AG04450 (cell line): ENCODE measurements at places on chromosomes 7 and 10.
A peak's percentile ranks its signal among the peaks of the same experiment; 100 is the strongest.

DNA sequence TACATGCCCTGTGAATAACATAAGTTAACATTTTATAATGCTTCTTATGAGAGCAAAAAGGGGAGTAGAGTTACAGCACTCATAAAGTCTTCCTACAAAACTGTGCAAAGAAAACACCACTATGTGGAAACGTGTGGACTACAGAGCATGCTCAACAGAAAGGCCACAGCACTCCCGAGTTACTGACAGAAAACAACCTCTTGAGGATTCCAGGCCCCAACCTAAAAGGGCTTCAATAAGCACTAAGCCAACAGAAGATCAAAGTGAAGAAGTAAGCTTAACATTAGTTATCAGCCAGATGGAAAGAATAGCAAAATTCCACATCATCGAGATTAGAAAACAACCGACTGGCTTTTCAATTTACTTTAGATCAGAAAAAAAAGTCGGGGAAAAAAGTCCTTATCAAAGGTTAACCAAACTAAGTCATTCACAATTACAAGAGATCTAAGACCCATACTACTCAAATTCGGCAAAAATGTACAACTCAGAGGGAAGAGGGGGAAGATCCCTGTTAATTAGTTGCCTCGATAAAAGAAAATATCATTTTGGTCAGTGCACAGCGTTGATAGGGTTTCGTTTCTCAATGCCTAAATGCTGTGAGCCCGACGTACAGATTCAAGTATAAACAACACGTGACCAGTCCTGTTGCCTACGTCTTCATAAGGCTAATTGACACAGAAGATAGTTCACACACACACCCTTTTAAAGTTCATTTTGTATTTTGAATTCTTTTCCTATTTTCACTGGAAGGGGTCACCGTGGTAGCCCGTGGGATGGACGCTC is 1.4 kb downstream of the KBTBD2 start:
- DNase-seq = no peak

DNA sequence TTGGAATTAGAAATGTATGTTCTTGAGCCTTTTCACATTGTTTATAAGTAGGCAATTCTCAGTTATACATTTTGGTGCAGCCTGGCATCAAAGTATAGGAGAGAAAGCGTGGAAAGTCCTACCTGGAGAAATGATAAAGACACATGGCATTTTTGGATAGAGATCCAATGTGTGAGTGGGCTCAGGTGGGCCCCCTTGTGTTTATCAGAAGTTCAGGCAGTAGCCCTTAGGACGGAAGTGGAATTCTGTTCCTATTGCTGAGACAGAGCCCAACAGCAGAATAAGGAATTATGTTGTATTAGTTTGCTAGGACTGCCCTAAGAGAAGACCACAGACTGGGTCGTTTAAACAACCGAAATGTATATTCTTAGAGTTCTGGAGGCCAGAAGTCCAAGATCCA is 85.2 kb upstream of the AMPH start:
- DNase-seq = no peak

DNA sequence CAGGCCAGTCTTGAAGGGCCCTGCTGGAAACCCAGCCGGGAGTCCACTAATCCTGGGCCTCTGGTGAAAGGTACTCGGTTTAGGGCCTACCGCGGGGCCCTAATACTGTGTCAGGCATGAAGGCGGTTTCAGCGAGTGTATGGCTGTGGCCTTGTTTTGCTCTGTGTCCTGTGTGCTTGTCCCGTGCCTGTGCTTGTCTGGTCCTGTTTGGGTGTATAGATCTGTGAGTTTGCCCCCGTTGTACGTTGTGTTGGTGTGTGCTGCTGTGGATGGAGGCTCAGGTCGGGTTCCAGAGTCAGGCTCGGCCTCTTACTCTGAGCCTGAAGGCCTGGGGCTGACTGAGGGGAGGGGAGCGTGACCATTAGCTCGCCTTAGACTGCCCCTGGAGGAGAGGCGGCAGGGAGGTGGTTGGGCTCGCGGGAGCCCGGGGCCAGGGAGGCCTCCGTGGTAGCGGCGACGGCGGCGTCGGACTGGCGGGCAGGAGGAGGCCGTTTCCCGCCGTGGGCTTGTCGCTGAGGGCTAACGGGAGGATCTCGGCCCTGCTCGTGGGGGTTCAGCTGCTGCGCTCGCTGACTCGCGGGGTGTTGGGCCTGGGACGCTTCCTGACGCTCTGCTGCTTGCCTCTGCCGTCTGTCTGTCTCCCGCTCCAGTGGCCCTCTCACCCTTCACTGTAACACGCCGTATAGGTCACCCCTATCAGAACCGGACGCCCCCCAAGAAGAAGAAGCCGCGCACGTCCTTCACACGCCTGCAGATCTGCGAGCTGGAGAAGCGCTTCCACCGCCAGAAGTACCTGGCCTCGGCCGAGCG is 2.6 kb downstream of the TLX1 start:
- DNase-seq = no peak

DNA sequence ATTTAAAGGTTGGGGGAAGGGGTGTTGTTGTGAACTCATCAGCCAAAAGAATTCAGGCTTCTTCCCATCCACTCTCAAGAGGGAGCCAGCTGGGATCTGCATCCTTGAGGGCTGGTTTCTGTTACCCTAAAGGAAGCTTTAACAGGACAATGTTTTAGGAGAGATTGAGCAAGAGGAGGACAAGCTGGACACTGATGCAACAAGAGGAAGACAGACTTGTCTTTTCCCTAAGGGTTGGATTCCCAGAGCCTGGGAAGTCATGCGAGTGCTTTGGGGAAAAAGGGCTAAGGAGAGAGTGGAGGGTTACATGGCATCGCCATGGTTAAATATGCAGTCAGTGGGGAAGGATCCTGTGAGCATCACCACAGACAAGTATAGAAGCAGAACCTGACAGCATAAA is 47.6 kb upstream of the PDE1C start:
- no peak for DNase-seq

GRCh38 chr7:41773756-41774155 is 70.9 kb upstream of the INHBA start:
- no peak for DNase-seq

DNA sequence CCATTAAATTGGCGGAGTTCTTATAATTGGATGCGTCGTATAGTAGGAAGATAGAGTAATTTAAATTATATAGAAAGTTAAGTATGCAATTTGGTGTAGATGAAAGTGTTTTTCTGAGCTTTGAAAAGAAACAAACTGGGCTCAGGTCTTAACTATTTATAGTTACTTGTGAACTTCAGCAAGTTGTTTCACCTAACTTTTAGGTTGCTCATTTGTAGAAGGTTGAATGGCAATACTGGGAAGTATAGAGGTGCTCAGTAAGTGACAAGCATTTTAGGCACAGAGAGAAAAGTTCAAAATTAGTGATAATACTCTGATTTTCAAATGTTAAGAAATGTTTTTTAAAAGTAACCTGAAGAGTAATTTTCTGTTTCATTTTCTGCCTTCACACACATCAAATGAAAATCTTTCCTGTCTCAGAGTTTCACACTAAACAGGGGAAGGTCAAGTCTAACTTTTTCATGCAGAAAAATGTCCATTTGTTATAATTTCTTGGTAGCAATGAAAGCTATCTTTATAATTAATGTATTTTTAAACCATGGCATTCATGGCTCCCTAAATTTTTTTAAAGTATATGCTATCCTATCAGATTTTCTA is 146.5 kb downstream of the PHF14 start:
- DNase-seq = no peak

DNA sequence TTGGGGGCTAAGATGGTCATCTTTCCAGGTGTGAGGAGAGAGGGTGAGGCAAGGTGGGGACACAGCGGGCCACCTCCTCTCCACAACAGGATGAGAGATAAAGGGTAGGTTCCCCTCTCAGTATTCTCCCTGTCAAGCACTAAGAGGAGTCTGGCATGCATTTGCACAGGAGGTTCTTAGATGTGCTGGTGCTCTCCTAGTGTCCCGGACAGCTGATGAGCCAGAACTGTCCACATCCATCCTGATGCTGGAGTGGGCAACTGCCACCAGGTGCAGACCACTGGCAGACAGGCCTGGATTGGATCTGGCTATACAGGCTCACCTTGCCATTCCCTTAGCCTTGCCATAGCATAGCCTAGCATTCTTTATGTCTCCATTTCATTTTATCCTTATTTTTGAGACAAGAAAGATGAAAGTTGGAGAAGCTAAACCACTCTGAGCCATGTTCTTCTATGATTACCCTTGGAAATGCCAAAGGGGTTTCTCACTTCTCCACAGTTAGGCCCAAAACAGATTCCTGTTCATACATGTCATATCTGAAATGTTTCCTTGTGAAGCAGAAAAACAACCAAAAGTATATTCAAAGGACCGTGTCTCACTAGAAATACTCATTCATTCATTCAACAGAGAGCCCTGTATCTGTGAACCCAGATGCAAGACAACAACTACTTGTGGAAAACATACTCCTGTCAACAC is 48.8 kb upstream of the ANTXRL start:
- no peak for DNase-seq

DNA sequence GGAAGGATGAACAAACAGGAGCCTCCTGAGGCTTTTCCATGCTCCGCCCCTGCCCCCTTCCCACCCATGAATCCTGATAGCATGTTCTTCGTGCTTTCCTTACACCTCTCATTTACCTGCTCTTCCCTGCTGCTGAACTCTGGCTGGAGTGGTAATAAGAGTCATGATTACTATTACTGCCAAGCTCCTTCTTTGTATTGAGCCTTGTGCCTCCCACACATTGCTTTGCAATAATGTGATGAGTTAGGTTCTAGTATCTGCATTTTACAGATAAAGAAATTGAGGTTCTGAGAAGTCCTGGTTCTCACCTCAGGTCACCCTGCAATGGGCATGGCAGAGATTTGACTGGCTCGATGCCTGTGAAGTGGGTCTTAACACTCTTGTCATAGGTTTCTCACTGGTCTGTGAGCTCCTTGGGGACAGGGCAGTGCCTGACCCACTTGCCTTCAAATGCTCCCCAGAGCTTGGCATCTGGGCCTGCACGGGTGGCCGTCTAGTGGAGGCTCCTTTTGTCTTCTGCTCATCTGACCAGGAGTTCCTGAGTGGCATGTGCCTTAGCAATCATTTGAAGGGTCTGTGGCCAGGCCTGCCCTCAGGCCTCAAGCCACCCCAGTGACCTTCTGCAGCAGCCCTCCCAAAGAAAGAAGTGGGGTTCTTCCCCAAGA is 309.2 kb upstream of the ZMIZ1 start:
- DNase-seq = no peak

DNA sequence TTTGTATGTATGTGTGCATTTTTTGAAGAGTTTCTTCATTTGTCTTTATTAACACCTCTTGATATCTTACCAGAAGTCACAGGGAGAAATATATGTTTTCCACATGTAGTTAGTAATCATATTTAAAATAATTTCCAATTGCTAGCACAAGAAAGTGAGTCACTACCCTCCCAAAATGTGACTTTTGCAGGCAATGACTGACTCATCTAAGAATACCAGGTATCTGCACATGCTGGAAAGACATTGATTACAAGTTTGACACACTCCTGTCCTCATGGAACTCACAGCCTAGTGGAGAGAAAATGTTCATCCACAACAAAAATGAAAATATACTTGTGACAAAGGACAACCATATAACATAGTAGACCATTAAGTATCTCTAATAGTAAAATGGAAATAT is 82.9 kb downstream of the SEMA3D start:
- no peak for DNase-seq

- DNase-seq = no peak
These were observed 3.4 kb downstream of the CRPPA start for GRCh38 chr7:16417906-16418305.

DNA sequence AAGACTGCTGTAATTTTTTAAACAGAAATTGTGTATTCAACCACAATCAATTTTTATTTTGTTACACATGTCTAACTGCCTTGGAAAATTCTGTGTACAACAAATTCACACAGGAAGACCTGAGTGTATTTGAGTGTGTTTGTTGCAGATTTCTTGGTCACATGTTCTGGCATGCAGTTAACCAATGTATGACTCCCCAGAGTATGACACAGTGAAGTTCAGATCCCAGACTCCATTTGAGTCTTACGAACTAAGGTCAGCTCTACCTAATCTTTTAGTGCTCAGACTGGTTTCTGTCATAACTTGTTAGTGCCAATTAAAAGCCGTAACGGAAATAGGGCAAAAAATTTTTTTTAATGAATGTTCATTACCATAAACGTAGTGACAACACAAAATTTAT is 5.8 kb downstream of the GNAI1 start:
- no peak for DNase-seq

- DNase-seq = no peak
These were observed 54.0 kb downstream of the MALSU1 start for GRCh38 chr7:23353172-23353571.

GRCh38 chr10:97849687-97850402 is at the start of gene GOLGA7B:
GOLGA7B (plus strand) TSS chr10:97849843; CDS start chr10:97850304, 461 bp downstream.
- no peak for DNase-seq

- DNase-seq = peak; percentile 15
These were observed 97.9 kb downstream of the WDR11 start for GRCh38 chr10:120948889-120949608.

- no peak for DNase-seq
These were observed 164.8 kb downstream of the DNAJB6 start for GRCh38 chr7:157501581-157501980.

- no peak for DNase-seq
These were observed 5.1 kb upstream of the PIP4K2A start for GRCh38 chr10:22719406-22720042.

DNA sequence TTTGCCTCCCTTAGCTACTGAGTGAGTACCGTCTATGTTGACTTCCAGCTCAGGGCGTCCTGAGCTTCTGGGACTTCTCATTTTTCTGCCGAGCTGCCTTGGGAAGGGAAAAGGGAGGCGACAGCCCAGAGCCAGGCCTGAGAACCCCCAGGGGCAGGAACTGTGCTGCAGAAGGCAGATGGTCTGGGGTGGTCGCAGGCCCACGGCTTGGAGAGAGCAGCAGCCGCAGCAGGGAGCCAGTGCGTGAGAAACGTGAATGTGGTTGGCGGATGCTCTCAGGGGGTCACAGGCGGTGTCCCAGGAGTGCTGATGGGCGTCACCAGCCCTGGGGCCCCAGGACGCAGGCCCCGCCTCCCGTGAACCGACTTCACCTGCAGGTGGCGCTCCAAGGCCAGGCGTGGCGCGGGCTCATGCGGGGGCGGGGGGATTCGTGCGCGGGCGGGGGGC is 9.2 kb upstream of the PWWP2B start:
- no peak for DNase-seq

DNA sequence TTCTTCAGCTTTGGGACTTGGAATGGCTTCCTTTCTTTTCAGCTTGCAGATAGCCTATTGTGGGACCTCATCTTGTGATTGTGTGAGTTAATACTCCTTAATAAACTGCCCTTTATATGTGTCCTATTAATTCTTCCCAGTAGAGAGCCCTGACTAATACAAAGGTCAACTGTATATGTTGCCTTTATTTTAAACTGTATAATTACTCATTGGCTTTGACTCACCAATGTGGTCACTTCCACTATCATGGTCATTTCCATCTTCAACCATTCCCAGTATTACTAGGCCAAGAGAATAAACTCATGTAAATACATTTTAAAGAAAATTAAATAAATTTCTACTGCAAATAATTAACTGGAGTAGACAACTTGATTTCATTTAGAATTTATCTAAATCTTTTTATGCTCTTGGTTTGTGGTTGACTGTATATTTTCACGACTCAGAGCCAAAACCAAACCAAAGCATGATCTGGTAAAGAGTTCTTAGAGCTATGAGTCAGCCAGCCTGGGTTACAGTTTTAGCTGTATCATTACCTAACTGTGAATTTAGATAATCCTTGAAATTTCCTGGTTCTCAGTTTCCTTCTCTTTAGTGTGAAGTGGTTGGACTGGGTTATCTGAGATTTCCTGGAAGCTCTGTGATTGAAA is 188.4 kb downstream of the PPP1R3A start:
- peak; percentile 58 for DNase-seq

GRCh38 chr10:132445516-132446194 is 48.7 kb downstream of the PWWP2B start:
- DNase-seq = no peak

- no peak for DNase-seq
These were observed 15.5 kb upstream of the PTPRN2 start for GRCh38 chr7:158602905-158603772.
